ENCODE measurements at places on chromosomes 4 and X. TPM values are rescaled to one million over a fixed set of nuclear protein-coding genes. Genes with fewer than 3 reads are reported as not detected.

GRCh38 chr4:183483997-183484396, 20.9 kb upstream of the ING2 start:
- DNase-seq = no peak

GRCh38 chr4:140351093-140352075, 22.1 kb upstream of the SCOC start:
- DNase-seq = no peak

GRCh38 chr4:88489100-88489761, 32.3 kb downstream of the HERC5 start:
- DNase-seq = no peak

GRCh38 chr4:87042221-87042620, 107.4 kb downstream of the AFF1 start:
- no peak for DNase-seq

DNA sequence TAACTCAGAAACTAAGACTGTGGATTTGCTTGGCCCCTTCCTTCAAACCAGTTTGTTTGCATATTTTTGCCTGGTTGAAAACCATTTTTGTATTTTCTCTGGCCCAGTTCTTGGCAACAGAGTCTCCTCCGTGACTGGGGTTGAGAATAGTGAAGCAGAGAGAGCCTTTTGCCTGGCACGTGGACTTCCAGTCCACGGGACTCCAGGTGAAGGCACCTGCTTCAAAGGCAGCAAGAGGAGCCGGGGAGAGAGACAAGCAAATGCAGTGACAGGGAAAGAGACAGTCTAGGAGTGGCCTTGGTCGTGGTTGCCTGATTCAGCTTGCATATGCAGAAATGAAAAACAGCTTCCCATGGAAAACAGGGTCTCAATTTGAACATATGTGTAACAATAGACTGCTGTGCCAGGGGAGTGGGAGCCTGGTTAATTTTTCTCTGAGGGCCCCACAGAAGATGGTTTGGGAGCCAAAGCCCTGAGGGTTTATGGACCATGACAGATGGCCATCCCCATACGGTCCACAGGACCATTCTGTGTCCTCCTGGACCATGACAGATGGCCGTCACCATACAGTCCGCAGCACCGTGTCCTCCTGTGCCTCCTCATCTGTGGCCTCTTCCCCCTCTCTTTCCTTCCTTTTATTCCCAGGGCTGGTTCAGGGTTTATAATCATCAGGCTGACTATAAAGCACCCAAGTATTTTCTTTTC, 272.2 kb upstream of the RASGEF1B start:
- no peak for DNase-seq

Gene RAB33A
- 1.6 TPM for total RNA-seq

Gene ZCCHC12
- total RNA-seq = not detected

Gene PCDH19
- not detected for total RNA-seq

Gene GPR143
- total RNA-seq = 4.3 TPM

Gene RBM46
- total RNA-seq = not detected

Gene SOD3
- total RNA-seq = 1.2 TPM

Gene NALF2
- total RNA-seq = not detected

Gene CLNK
- not detected for total RNA-seq
